ENCODE measurements at places on chromosomes 1 and 21.

DNA sequence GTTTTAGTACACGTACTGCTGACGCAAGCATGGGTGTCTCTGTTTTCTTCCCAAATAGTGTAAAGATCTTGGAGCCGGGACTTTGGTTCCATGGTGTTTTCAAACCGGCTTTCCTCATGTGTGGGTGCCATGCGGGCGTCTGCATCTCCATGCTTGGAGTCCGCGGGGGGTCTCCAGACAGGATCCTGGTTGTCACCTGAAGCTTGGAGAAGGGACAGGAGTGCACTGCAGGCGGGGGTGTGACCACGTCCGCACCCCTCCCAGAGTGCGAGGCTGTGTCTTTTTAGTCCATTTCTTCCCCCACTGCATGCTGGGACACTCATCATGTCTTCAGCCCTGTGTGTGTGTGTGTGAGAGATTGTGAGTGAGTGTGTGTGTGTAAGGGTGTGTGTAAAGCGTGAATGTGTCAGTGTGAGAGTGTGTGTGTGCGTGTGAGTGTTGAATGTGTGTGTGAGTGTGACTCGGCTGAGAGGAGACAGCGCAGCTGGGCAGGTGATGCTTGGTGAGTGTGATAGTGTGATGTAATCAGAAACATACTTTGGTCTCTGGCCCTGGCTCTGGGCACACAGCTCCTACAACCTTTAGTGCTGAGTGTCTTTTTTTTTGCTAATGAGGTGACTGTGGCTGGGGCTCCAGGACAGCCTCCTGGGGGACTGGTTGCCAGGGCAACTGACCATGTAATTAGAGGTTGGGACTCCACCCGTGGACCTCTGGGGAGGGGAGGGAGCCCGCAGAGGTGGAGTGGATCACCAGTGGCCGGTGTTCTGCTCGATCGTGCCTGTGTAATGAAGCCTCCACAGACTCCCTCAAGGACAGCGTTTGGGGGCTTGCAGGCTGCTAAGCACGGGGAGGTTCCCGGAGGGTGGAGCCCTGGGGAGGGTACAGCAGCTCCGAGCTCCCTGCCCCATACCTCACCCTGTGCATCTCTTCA lies 55.1 kb downstream of the AGPAT3 start:
- DNase-seq = no peak

GRCh38 chr1:20508411-20508771 lies 440 bp upstream of the MUL1 start:
- no peak for DNase-seq

DNA sequence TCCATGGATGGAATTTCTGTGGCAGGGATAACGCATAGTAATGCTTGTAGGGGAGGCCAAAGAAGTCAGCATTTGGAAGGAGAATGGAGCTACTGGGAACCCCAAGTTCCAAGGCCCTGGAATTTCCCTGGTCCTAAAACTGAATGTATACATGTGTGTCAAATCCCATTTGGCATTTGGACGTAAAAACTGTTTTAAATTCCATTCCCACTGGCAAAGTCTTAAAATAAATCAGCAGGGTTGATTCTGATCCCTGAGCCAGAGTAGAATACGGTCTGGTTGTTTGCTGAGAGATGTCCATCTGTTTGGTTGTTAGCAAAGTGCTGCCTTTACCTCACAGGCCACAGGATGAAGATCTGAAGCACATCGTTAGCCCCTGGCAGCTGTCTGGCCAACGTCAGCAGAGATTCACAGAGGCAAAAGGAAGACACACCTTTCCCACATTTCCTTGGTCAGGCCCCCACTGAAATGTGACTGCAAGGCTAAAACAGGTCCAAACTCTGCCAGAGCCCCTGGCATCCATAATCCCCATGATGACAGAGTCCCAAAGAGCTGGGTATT lies 62.2 kb downstream of the GORAB start:
- DNase-seq = no peak

- no peak for DNase-seq
These were observed 1114.2 kb downstream of the PLA2G4A start for GRCh38 chr1:187942986-187943385.

DNA sequence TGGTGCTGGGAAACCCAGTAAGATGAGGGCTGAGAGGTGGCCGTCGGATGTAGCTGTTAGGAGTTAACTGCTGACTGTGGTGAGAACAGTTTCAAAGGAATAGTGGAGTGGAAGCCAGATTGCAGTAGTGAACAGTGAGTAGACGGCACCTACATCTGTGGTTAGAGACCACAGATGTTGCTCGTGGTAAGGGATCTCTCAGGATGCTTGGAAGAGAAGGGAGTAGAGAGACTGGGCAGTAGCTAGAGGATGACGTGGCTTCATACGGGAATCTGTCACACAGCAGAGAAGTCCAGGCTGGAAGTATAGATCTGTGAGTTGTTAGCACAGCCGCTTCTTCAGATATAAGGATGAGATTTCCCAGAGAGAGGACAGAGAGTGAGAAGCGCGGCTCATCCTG lies 7.8 kb upstream of the ARTN start:
- no peak for DNase-seq

DNA sequence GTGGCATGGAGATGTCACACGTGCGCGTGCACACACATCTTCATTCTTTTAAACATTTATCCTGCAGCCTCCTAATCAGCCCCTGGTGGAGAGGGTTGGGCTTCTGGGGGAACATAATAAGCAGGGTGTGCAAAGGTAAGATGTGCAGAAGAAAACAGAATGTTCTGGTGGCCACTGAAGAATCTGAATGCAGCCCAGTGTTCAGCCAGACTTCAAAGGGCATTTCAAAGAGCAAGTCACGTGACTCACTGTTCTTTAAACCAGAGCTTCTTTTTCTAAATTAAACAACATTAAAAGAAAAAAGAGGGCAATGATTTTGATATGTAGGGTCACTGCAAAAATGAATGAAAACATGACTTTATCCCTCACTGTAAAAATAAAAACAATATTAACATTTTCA lies 89.8 kb downstream of the ABCA4 start:
- no peak for DNase-seq
